ENCODE measurements at places on chromosomes 12 and 14.

DNA sequence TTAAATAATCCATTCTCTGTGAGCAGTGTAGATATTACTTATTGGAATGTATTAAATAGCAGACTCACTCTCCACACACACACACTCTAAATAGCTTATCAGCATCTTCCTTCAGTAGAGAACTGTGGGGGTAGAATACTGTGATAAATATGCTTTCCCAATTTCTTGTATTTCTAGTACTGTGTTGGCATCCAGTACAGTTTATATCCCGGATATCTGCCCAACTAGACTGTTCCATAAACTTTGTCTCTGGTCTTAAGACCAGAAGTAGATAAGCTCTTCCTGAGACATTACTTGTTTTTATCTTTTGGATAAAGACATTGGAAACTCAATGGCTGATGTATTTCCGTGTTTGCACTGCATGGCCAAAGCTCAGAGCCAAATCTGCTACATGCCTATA lies 136.2 kb upstream of the PDZRN4 start:
- DNase-seq, result peak; percentile 74

DNA sequence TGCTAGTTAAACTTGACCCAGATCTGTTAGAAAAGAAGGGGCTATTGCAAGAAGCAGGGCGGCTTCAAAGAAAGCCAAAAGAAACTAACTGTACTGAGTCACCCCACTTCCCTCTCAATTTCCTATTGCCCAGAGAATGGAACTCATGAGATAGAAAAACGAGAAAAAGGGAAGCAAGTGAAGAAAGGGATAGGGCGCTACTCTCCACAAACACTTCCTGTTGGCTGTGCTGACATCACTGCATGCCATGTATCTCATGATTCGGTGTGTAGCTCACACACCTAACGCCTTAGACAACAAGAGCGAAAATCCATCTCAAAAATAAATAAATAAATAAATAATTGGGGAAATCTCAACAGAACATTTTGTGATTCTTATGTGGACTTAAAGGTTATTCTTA lies 13.0 kb upstream of the P2RX4 start:
- peak; percentile 25 for DNase-seq

DNA sequence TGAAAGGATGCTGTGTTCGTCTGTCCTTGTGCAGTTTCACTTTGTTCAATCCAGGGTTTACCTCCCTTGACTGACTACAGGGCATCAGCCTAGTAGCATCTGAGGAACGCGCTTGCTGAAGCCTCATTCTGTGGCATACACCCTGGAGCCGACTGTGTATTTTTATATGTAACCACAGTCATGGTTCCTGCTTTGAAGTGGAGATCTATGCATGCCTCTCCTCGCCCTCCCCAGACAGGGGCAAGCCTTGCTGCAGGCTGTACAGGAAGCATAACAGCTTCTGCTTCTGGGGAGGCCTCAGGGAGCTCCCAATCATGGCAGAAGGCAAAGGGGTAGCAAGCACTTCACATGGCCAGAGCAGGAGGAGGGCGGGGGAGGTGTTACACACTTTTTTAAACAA lies 262.1 kb downstream of the BCL11B start:
- no peak for DNase-seq

GRCh38 chr12:57519796-57520052 lies 590 bp downstream of the DDIT3 start:
- DNase-seq, result no peak

DNA sequence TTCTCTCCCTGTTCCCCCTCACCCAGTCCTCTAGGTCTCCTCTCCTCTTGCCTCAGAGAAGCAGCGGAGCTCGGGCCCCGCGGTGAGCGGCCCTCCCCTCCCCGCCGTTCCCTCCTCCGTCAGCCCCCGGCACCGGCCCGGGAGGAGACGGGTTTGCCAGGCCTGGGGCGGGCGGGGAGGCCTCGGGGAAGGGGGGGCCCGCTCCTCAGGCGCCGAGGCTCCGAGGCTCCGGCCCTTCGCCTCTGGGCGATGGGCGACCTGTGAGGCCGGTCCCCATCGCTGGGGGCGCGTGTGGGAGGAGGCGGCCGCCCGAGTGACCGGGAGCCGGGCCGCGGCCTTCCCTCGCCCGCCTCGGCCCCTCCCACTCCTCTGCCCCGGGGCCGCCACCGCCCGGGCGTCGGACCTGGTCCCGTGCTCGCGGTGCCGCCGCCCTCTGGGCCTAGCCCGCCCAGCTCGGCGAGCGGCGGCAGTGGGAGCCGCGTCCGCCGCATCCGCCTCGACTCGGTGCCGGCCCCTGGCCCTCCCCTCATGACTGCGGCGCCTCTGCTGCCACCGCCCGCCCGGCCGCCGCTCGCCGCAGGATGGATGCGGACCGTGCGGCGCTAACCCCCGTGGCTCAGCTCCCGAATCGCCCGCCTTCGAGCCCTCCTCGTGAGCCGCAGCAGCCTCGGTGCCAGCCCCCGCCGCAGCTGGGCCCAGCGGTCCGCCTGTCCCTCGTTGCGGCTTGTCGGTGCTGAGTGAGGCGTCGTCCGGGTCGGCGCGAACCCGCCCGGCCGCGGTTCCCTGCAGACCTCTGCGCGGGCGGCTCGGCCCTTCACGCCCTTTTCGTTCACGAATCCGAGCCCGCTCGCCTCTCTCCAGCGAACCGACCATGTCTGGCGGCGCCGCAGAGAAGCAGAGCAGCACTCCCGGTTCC lies 574 bp downstream of the WNK1 start:
- DNase-seq, result no peak

DNA sequence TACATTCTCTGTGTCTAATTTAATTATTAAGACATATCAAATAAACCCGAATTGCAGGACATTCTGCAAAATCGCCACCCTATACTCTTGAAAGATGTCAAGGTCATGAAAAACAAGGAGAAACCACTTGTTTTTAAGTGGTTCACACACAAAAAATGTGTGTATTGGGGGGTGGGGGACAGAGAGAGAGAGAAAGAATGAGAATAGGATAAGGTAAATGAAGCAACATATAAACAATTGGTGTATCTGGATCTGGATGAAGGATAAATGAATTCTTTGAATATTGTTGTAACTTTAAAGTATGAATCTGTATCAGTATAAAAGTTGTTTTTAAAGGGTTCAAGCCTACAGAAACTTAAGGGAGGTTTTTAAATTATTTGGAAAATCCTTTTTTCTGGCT lies 72.1 kb downstream of the ARID2 start:
- no peak for DNase-seq

DNA sequence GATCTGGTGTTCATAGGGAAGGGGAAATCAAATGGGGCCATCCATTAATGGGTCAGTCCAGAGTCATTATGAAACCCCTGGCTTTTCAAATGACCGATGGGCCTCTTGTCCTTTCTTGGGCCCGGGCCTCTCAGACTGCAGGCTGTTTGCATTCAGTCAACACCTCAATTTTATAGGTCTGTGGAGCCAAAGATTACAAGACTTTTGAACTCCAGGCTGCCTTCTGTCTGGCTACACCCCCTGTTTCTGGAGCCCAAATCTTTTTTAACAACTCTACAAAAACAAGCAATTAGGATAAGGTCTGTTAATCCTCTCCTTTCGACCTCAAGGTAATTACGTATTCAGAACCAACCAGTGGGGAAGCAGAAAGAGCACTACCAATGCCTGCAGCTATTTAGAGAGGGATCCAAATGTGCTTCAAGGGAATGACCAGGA lies 35.6 kb downstream of the DUSP6 start:
- DNase-seq, result no peak

DNA sequence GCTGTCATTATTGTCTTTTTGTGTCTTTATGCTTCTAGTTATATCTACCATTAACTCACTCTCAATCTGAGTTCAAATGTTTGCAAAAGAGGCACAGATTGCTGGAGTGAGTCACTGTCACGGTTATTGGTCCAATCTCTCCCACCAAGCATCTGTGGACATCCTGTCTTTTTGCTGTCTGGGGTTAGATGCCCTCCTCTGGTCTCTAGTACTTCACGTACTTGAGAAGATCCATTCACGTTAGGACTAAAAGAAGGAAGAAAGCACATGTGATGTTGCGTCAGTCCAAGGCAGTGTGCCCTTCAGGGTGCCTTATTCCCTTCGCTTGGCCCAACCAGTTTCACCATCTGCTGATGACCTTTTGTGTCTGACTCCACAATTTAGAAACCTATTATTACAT lies 72.3 kb upstream of the STXBP6 start:
- DNase-seq, result peak; percentile 49

- no peak for DNase-seq
These were observed 16.4 kb downstream of the NOC4L start for GRCh38 chr12:132160601-132161035.

DNA sequence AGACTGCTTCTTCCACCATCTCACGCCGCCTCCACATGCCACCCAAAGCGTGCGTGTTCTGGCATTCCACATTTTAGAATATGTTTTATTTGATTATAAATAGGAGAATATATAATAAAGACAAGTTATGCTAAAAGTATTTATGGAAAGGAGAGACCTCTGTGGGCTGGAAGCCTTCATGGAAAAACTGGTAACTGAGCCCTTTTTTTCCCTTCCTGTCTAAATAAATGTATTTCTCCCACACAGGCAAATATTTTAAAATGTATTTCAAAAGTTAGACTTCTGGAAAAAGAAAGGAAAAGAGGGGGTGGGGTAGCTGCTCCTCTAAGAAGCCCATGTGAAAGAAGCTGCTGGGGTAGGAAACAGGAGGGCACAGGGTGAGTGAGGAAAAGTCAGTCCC lies 16.1 kb upstream of the NR4A1 start:
- no peak for DNase-seq

DNA sequence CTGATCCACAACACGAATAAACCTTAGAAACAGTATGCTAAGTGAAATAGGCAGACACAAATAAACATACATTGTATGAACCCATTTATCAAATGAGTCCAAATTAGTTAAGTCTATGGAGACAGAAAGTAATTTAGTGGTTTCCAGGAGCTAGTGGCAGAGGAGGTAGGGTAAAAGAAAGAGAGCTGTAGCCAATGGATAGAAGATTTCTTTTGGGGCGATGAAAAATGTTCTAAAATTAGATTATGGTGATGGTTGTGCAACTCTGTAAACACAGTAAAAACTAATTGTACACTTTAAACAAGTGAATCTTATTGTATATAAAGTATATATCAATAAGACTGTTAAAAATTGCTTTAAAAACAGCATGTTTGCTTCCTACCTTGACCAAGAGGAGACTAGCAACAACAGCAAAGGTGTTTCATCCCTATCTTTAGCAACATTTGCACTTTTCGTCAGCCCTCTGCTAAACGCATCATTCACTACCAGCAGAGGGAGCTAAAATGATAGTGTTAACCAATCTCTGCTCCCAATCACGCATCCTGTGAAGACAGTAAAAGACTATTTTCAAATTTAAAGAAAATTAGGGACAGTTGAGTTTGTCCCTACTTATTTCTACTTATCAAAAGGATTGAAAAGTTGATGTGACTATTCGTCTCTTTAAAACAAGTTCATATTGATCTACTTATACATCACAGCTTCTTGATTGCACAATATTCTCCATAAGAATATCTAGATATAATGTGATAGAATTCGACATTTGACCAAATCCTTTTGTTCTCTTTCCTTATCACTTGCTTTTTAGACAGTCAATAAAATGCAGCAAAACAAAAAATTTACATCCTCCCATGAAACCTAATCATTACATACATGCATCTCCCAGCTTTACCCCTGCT lies 24.0 kb upstream of the LGR5 start:
- DNase-seq, result peak; percentile 52

GRCh38 chr12:60308366-60308991 lies 712.6 kb downstream of the SLC16A7 start:
- DNase-seq, result peak; percentile 76

GRCh38 chr12:67386869-67387565 lies 117.9 kb downstream of the CAND1 start:
- DNase-seq, result no peak

GRCh38 chr14:72164420-72165228 lies 232.4 kb downstream of the RGS6 start:
- no peak for DNase-seq

DNA sequence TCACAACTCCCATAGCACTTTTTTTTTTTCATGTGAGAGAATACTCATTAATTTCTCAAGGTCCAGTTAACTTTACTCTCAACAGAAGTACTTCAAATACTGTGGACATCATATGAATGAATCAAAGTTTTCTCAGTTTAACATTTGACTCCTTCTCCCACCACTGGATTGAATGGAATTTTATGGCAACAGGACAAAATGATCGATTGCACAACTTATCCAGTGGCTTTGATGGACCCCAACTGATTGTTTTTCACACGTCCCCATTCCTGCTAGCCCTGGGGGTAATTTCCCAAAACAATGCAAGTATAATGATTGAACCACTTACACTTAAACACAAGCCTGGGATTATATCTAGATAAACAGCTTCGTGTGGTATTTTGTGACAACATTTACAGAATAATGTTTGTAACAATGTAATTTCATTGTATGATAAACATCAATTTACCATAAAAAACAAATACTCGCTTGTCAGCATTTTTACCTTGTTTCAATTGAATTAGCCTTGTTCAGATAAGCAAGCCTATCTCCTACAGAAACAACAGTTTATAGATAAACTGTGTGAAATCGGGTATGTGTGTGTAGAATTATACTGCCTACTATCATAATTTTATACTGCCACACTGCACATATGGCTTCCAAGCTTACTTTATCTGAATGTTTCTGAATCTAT lies 60.9 kb downstream of the SOX5 start:
- peak; percentile 3 for DNase-seq

DNA sequence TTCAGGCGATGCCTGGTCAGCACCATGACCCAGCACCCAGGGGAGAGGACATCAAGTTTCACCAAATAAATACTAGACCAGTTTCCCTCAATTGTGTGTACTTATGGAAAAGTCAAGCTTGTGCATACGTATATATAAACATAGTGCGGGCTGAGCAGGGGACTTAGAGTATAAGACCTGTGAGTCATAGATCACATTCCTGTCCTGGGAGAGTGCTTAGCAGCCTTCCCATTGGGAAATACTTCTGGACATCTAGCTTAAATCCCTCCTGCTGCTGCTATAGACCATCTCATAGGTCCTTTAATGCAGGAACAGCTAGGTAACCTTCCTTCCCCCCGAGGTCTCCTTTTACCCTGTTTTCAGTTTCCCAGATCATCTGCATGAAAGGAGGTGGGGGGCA lies 51.9 kb downstream of the PRMT8 start:
- peak; percentile 26 for DNase-seq

- peak; percentile 86 for DNase-seq
These were observed 774 bp upstream of the KRT75 start for GRCh38 chr12:52434760-52435530.

DNA sequence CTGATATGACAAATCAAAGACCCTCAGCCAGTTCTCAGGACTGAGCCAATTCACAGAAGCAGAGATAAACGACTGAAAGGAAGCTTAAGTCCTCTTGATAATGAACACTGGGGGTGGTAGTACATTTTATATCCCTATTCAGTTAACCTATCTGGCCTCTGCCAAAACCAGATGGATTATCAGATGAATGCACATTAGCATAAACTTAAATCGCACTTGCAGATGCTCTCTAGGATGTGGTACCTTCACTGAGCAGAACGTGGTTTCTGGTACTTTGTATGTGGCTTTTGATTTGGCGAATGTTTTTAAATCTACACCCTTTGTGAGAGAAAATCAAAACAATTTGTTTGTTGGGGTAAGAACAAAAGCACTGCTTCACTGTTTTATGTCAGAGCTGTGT lies 21.1 kb upstream of the TAS2R14 start:
- DNase-seq, result no peak

GRCh38 chr12:124174451-124175348 lies 120.2 kb upstream of the RFLNA start:
- DNase-seq, result no peak

- peak; percentile 69 for DNase-seq
These were observed 10.1 kb upstream of the NR2C1 start for GRCh38 chr12:95083471-95083870.
